Gastrocnemius medialis (tissue), 4 donors: ENCODE measurements at places on chromosomes 1 and 21.

DNA sequence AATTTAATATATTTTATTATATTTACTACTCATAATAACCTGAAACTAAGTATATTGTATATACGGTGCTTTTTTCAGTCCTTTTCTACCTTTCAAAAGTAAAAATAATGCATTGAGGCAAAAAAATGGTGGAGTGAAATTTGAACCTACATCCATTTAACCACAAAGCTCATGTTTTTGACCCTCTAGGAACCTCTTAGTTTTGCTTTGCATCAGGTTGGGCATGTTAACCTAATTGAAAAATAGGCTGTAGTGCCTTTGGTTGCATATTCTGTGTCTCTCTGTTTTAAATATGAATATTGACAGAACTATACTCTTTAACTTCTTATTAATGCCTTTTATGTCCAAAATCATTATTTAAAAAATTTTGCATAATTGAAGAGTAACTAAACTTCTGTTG is 3.8 kb downstream of the SGIP1 start:
- H3K4me1 ChIP-seq = no peaks in the 10 kb centered on the region
- H3K27ac ChIP-seq = peak overlapping the region; percentile 27
- H3K36me3 ChIP-seq = no peaks in the 10 kb centered on the region
- no peaks in the 10 kb centered on the region for H3K27me3 ChIP-seq

DNA sequence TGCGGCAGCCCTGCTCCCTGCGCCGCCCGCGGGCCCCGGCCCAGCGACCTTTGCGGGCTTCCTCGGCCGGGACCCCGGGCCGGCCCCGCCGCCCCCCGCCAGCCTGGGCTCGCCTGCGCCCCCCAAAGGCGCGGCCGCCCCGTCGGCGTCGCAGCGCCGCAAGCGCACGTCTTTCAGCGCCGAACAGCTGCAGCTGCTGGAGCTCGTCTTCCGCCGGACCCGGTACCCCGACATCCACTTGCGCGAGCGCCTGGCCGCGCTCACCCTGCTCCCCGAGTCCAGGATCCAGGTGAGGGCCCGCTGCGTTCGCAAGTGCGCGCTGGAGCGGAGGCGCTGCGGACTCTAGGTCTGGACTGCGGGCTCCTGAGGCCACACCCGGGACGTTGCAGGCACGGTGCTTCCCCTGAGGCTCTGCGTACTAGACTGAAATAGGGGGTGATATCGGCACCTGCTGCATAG is 351 bp downstream of the MIXL1 start:
- no peaks in the 10 kb centered on the region for H3K36me3 ChIP-seq
- DNase-seq = no peak
- H3K27ac ChIP-seq = no peak overlapping the region
- H3K27me3 ChIP-seq = peaks cover 19% of the 10 kb centered on the region

DNA sequence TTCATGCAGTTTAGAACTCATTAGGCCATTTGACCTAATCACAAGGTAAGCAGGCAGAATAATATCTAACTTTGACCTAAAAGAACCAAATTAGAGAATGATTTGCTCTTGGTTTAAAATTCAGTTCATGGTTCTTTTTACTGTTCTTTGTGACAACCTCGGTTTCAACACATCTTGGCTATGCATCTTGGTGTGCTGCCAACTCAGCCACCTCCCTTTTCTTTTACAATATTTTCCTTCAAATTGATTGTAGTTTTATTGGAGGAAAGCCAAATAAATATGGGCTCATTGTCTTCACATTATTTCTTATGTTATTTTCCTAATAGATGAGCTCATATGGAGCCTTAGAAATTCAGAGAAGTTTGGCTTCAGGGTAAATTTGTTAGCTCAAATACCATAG is 338.3 kb downstream of the SIPA1L2 start:
- no peak overlapping the region for H3K27ac ChIP-seq
- no peak overlapping the region for H3K4me3 ChIP-seq
- H3K27me3 ChIP-seq = no peaks in the 10 kb centered on the region
- H3K4me1 ChIP-seq = no peaks in the 10 kb centered on the region
- no peaks in the 10 kb centered on the region for H3K36me3 ChIP-seq
- DNase-seq = no peak

DNA sequence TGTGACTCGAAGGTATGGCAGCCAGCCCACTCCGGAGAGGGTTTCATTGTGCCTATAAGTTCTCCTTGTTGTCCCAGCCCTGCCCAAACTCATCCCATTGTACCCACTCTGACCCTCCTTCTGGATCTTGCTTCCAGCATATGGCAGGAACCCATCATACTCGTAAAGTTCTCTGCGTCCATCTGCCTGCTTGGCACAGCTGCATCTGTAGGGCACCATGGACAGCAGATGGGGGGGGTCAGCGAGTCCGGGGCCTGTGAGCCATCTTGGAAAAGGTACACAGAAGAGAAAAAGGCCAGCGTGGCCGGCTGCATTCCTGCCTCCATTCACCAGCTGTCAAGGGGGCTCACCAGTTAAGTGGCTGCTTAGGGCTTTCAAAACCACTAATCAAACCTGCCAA is 94.9 kb upstream of the IGSF21 start:
- H3K36me3 ChIP-seq = no peaks in the 10 kb centered on the region
- H3K27me3 ChIP-seq = peaks cover 3% of the 10 kb centered on the region
- no peaks in the 10 kb centered on the region for H3K4me1 ChIP-seq

- no peak for DNase-seq
- H3K27me3 ChIP-seq = no peaks in the 10 kb centered on the region
- no peaks in the 10 kb centered on the region for H3K36me3 ChIP-seq
- H3K4me1 ChIP-seq = peaks cover 10% of the 10 kb centered on the region
Measured at GRCh38 chr21:37509802-37510393, 143.3 kb downstream of the DYRK1A start.

- peaks cover 13% of the 10 kb centered on the region for H3K4me1 ChIP-seq
- no peak for DNase-seq
- H3K27me3 ChIP-seq = no peaks in the 10 kb centered on the region
- no peak overlapping the region for H3K27ac ChIP-seq
Measured at GRCh38 chr1:175195281-175195680, 2.7 kb upstream of the KIAA0040 start.

DNA sequence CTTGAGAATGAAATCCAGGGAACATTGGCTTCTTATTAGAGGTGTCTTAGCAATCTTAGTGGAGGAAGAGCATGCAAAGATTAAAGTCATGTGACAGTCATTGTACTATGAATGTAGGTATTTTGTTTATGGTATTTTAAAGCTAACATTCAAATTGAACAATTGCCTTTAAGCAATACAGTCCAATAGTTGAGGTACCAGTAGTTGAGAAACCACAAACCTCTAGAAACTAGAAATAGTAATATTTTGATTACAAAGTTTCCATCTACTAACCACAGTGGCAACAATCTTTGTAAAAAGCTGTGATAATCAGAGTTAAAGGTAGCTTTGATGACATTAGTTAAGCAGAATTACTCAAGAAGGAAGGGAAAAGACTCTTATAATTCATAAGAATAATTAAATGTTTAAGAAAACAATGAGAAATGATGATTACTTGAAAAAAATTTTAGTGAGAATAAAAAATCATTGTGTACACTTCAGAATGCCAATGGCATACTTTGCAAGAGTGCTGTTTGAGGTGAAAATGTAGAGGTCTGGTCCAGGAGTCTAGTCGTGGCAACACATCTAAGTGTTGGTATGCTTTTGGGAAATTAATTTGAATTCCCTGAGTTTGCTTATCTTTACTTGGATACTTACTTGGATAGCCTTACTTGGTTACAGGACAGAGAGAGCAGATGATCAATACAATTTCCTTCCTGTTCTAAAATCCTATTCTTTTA is 104.9 kb upstream of the PTGFR start:
- DNase-seq = no peak
- no peaks in the 10 kb centered on the region for H3K27me3 ChIP-seq
- H3K4me1 ChIP-seq = no peaks in the 10 kb centered on the region
- no peak overlapping the region for H3K4me3 ChIP-seq

DNA sequence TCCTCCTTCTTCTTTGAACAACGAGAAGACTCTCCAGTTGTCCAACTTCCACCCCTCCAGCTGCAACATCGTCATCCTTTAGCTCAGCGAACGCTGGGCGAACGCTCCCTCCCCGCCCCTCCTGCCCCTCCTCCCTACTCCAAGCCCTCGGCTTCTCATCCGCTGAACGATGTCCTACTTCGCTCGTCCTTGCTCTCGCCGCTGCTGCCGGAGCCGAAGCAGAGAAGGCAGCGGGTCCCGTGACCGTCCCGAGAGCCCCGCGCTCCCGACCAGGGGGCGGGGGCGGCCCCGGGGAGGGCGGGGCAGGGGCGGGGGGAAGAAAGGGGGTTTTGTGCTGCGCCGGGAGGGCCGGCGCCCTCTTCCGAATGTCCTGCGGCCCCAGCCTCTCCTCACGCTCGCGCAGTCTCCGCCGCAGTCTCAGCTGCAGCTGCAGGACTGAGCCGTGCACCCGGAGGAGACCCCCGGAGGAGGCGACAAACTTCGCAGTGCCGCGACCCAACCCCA is at the start of gene BCAN:
BCAN (plus strand) TSS at position 357 of the 504 bp plus-strand sequence. CDS start 3,938 bp downstream, outside the sequence.
- H3K27ac ChIP-seq = no peak within 1 kb of the TSS
- peaks cover 14% of the 10 kb centered on the region for H3K4me1 ChIP-seq
- no peak for DNase-seq
- H3K4me3 ChIP-seq = peak within 1 kb of the TSS; percentile 54

DNA sequence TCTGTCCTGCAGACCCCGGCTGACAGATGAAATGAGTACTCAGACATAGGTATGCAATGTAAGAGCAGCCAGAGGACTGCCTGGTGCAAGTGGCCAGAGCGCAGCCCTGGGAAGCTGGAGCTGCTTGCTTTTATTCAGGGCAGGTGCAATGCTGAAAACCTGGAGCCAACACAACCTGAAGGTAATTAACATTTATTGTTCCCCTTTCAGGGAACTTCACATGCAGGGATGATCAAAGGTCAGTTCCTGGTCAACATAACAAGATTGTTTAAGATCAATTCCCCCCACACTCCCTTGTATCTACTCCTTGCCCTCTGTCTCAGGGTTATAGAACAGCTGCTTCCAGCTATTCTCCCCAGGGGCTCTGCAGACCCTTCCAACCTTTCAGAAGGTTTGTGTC is 48.7 kb upstream of the PRELP start:
- H3K4me3 ChIP-seq = no peak overlapping the region
- DNase-seq = no peak
- H3K27ac ChIP-seq = no peak overlapping the region
- H3K27me3 ChIP-seq = peaks cover 2% of the 10 kb centered on the region

- H3K27me3 ChIP-seq = no peaks in the 10 kb centered on the region
- H3K36me3 ChIP-seq = no peaks in the 10 kb centered on the region
- H3K4me1 ChIP-seq = peaks cover 7% of the 10 kb centered on the region
- DNase-seq = no peak
Measured at GRCh38 chr1:180793451-180793850, 119.2 kb upstream of the KIAA1614 start.

GRCh38 chr1:18866314-18866713 is 6.9 kb upstream of the TAS1R2 start:
- no peak for DNase-seq
- no peak overlapping the region for H3K27ac ChIP-seq
- no peak overlapping the region for H3K4me3 ChIP-seq

DNA sequence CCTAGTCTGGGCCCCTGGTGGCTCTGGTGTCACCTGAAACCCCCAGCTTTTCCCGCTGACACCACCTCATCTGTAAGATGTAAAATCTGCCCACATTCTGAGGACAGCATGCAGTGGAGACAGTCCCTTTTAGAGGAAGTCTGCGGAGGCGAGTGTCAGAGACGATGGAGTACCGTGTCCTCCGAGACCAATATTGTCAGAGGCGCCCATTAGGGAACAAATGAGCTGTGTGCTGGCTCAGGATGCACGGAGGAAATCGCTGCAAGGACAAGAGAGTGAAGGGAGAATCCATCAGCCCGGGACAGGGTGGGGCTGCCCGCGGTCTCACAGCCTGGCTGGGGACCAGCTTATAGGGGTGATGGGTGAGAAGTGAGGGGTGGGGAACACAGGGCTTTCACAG is 214.8 kb downstream of the MATN1 start:
- H3K27me3 ChIP-seq = no peaks in the 10 kb centered on the region
- H3K4me1 ChIP-seq = no peaks in the 10 kb centered on the region
- DNase-seq = no peak
- H3K36me3 ChIP-seq = no peaks in the 10 kb centered on the region

DNA sequence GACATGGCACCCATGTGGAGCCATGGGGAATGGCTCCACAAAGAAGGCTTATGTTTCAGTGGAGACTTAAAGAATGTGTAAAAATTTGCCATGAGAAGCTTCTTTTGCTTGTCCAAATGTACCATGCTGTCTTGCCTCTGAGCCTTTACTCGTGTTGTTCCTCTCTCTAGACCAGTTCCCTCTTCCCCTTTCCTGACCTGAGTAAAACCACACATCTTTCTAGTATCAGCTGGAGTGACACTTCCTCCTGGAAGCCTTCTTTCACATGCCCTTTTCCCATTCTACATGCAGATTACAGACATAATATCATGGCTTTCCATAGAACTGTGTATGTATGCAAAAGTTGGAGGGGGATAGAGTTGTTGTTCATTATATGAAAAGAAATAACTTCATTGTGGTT is 13.6 kb upstream of the GPX7 start:
- no peaks in the 10 kb centered on the region for H3K36me3 ChIP-seq
- no peak overlapping the region for H3K4me3 ChIP-seq
- no peak for DNase-seq
- peaks cover 13% of the 10 kb centered on the region for H3K4me1 ChIP-seq
- no peaks in the 10 kb centered on the region for H3K27me3 ChIP-seq

GRCh38 chr1:50667272-50667671 is 244.0 kb upstream of the DMRTA2 start:
- no peaks in the 10 kb centered on the region for H3K4me1 ChIP-seq
- no peak for DNase-seq
- H3K27me3 ChIP-seq = no peaks in the 10 kb centered on the region
- H3K36me3 ChIP-seq = no peaks in the 10 kb centered on the region
- H3K27ac ChIP-seq = no peak overlapping the region
- H3K4me3 ChIP-seq = no peak overlapping the region

- peaks cover 3% of the 10 kb centered on the region for H3K4me1 ChIP-seq
- H3K27me3 ChIP-seq = peaks cover 67% of the 10 kb centered on the region
- no peak overlapping the region for H3K27ac ChIP-seq
- H3K36me3 ChIP-seq = no peaks in the 10 kb centered on the region
Measured at GRCh38 chr1:35571263-35571662, 1.9 kb upstream of the TFAP2E start.

DNA sequence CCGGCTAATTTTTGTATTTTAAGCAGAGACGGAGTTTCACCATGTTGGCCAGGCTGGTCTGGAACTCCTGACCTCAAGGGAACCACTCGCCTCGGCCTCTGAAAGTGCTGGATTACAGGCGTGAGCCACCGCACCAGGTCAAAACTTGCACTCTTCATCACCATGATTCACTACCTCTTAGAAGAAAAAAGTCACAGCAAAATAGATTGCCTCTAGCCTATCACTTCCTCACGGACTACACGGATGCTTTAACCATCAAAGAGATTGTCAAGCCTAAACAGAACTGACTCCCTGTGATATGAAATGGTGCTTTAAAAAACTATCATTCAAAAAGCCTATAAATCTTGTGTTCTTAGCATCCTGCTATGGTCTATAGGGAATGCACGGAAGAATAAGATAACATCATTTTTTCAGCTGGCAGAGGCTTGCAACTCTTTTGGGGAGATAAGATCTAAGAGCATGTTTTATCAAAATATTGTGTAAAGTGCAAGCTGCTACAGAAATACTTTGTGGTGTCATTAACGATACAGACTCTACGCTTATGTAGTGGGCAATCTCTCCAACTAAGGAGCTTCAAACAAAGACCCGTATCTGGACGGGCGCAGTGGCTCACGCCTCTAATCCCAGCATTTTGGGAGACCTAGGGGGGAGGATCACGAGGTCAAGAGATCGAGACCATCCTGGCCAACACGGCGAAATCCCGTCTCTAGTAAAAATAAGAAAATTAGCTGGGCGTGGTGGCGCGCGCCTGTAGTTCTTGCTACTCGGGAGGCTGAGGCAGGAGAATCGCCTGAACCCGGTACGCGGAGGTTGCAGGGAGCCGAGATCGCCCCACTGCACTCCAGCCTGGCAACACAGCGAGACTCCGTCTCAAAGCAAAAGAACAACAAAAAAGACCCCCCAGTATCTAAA is 966 bp downstream of the TFB2M start:
- H3K4me1 ChIP-seq = peaks cover 34% of the 10 kb centered on the region
- DNase-seq = no peak
- peak overlapping the region; percentile 92 for H3K4me3 ChIP-seq
- peak overlapping the region; percentile 99 for H3K27ac ChIP-seq
- no peaks in the 10 kb centered on the region for H3K36me3 ChIP-seq
